ENCODE measurements at places on chromosomes 2 and 18.

- DNase-seq: no peak
Measured at GRCh38 chr18:64210401-64210949, 61.6 kb upstream of the LINC00305 start.

DNA sequence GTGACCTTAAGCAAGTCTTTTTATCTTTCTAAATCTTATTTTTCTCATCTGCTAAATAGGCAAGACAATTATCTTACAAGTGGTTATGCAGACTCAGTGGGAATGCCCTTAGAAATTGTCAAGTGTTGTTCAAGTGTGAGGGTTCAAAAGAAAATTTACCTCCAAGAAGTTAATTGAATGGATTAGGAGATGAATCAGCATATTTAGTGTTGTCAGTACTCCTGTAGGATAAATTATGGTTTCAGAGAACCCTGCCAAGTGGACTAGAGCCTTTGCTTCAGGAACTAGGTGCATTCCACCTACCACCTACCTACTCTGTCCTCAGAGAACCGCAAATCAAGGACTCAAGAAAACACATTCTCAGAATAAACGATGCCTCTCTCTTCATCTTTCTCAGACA is 69.8 kb upstream of the KCTD1 start:
- no peak for DNase-seq

- no peak for DNase-seq
Measured at GRCh38 chr2:201167546-201167945, 15.4 kb upstream of the CASP10 start.

GRCh38 chr2:60872510-60872928 is 8.9 kb upstream of the REL start:
- DNase-seq: no peak

GRCh38 chr2:236167297-236168109 is 683 bp downstream of the GBX2 start:
- no peak for DNase-seq

- DNase-seq: no peak
Measured at GRCh38 chr18:76351961-76352581, 143.0 kb downstream of the ZNF516 start.

- no peak for DNase-seq
Measured at GRCh38 chr18:79587226-79587741, 92.3 kb upstream of the CTDP1 start.

DNA sequence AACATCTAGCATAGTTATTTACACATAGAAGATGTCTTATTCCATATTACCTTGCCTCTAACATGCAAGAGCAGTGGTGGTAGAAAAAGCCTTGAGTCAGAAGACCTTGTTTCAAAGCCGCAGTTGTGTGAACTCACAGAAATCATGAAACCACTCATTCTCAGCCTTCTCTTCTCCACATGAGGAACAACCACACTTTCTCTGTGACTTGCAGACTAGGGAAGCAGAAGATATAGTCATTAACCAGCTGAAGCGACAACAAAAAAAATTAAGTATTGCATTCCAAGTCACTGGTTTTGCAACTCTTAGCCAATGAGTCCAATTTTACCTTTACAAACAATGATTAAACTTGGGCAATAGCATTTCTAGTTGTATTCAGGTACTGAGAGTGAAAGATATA is 19.0 kb downstream of the TWSG1 start:
- no peak for DNase-seq

DNA sequence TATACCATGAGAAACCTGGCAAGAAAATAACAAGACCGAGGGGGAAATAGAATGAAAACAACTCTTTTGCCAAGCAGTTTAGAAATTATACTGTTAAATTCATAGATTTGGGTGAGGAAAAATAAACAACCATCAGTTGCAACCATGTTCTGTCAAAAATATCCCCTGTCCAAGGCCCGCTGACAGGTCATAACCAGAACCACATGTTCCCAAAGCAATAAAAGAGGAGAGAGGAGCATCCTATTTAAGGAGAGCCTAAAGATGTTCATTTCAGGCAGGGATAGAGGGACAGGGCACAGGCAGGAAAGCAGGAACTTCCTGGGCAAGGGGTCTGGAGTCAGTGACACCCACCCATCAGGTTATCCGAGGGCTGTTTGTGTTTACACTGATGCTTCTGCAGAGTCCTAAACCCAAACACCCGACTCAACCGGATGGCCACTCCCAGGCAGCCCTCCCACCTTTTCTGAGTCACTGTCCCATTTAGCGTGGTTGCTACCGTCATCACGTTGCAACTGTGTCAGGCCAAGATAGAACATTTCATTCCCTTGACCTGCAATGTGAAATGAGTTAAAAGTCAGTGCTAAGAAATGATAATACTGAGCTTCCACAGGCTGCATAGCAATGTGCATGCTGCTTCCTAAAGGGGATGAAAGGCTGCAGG is 468.3 kb upstream of the RAB12 start:
- DNase-seq: no peak

DNA sequence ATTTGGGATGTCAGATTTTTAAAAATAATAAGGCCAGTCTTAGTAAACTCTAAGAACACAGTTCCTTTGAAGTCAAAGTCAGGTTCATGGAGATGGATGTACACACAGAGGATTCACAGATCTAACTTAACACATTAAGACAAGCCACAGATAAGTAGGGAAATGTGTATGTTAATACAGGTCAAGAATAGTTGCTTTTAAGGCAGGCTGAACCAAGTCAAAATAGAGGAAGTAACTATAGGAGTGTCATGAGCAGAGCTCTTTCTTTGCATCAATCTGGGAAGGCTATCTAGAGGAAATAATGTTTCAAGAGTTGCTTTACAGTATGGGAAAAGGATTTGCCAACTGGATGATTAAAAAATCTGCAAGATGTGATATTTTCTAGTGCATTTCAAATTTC is 128.0 kb upstream of the FBXO11 start:
- no peak for DNase-seq

GRCh38 chr2:181552808-181553207 is 95.6 kb downstream of the ITGA4 start:
- no peak for DNase-seq

GRCh38 chr2:88659538-88659915 is 31.9 kb upstream of the RPIA start:
- DNase-seq: no peak

GRCh38 chr2:230773039-230773773 is 60.6 kb downstream of the CAB39 start:
- no peak for DNase-seq

DNA sequence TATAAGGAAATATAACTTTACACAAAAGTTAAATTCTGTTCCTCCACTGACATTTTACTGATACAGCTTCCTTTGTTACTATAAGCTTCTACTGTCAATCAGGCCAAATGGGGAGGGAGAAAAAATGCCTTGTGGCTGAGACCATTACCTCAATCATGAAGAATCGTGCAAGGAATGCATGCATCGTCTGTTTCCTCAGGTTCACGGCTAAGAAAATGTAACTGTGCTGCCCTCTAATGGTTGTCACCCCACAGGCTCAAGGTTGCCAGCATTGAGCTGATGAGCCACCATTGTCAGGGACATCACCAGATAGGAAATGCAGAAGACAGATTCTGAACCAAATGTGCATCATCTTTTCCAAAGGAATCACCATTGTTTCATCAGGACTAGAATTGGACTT is 426.9 kb downstream of the CDH2 start:
- DNase-seq: no peak

DNA sequence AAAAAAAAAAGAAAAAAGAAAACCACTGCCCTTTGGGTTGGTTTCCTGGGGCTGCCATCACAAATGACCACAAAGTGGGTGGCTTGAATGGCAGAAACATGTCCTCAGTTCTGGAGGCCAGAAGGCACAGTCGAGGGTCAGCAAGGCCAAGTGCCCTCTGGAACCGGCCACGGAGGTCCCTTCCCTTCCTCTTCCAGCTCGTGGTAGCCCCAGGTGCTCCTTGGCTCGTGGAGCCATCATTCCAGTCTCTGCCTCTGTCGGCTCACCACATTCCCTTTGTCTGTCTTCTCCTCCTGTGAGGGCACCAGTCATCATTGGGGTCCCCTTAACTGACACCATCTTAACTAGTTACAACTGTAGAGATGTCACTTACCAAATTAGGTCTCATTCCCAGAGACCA is 8.5 kb upstream of the NFATC1 start:
- DNase-seq: no peak

- DNase-seq: no peak
Measured at GRCh38 chr2:109214651-109215371, 85.8 kb downstream of the SH3RF3 start.

DNA sequence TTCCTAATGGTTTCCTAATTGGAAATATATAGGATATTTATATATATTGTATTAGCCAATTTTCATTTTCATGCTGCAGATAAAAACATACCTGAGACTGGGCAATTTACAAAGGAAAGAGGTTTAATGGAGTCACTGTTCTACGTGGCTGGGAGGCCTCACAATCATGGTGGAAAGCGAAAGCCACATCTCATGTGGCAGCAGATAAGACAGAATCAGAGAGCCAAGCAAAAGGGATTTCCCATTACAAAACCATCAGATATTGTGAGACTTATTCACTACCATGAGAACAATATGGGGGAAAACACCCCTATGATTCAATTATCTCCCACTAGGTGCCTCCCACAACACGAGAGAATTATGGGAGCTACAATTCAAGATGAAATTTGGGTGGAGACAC is 242.5 kb upstream of the NETO1 start:
- no peak for DNase-seq

- DNase-seq: no peak
Measured at GRCh38 chr18:8705961-8706790, 820 bp downstream of the MTCL1 start.

GRCh38 chr2:198659096-198659870 is 798.5 kb downstream of the SATB2 start:
- no peak for DNase-seq

DNA sequence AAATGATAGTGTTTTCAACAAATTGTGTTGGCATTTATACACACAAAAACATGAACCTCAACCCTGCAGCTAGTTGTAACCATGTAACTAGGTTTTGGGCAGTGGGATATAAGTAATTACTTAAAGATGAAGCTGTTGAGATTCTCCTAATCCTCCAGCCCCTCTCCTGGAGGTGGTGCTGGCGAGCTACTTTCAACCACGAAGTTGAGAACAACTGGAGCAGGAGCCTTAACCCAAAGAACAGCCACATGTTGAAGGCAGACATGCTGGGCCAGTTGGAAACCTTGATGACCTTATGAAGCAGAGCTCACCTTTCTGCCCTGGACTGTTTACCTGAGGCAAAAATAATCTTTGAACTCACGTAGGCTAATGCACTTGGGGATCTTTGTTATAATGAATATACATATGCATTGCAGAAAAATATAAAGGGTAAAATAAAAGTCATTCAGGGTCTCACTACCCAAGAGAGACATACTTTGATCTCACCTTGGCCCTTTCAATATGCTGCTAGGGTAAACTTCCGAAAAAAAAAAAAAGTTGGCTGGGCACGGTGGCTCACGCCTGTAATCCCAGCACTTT is 89.6 kb upstream of the NPAS2 start:
- DNase-seq: peak; percentile 4

GRCh38 chr18:63753676-63754075 is 21.5 kb upstream of the SERPINB7 start:
- no peak for DNase-seq

GRCh38 chr2:235659767-235660322 is 166.0 kb downstream of the AGAP1 start:
- DNase-seq: no peak

DNA sequence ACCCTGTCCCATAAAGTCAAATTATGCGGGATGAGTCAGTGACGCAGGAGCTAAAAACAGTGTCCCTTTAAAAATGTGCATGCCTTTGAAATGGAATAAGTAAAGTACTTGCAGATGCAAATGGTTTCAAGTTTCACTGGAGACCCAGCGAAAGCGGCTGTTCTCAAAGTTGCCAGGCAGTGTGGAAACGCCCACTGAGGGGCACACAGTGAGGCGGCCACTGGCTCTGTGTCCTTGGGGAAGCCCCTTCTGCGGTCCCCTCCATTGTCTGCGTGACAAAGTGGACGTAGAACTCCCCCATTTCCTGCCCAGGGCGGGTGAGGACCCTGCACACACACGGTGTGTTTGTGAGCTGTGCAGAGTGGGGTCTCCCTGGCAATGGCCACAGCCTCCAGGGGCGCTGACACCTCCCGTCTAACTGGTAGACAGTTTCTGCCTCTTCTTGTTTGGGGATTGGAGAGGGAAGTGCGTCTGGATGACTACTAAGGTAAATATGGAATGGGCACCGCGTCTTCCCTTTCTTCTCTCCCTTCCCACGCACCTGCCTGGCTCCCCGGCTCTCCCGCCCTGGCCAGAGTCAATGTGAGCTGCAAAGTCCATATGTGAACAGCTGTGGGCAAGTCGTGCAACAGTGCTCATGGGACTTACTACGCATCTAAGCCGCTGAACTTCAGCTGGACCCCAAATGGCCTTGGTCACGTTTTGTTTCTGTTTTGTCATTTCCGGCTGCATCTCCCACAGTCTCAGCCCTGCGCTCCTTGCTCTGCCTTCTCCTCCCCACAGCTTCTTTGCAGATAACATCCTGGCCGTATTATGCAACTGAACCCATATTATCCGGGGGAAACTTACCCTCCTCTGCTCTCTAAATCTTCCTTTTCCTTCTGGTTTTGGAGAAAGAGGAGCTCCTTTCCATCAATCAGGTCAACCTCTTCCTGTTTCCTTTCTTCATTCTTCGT is 33.7 kb upstream of the ZNF516 start:
- no peak for DNase-seq

- no peak for DNase-seq
Measured at GRCh38 chr18:27666016-27666415, 480.9 kb upstream of the CHST9 start.

GRCh38 chr2:241257419-241258032 is 57.9 kb downstream of the HDLBP start:
- DNase-seq: no peak

DNA sequence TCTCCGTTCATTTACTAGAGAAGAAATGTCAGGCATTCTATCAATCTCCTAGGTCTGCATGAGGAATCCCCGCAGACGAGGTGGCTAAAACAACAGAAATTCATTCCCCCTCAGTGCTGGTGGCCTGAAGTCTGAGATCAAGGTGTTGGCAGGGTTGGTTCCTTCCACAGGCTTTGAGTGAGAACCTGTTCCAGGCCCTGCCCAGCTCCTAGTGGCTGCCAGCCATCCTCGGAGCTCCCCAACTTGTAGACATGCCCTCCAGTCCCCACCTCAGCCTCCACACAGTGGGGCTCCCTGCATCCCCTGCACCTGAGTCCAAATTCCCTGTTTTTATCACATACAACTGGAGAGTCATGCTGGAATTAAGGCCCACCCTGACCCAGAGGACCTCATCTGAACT is 145.3 kb upstream of the ALKAL2 start:
- DNase-seq: no peak

- DNase-seq: no peak
Measured at GRCh38 chr2:191885650-191886049, 38.8 kb upstream of the CAVIN2 start.

All from stimulated activated CD8-positive, alpha-beta memory T cell treated with anti-CD3 and anti-CD28 coated beads, Interleukin-15, amount 100 ng/mL, for 1 hour (primary cell).